Activated CD8-positive, alpha-beta T cell treated with anti-CD3 and anti-CD28 coated beads for 36 hours (primary cell): ENCODE measurements at places on chromosomes 2 and 18. TPM values are rescaled to one million over a fixed set of nuclear protein-coding genes. Genes with fewer than 3 reads are reported as not detected.
A peak's percentile ranks its signal among the peaks of the same experiment; 100 is the strongest.

DNA sequence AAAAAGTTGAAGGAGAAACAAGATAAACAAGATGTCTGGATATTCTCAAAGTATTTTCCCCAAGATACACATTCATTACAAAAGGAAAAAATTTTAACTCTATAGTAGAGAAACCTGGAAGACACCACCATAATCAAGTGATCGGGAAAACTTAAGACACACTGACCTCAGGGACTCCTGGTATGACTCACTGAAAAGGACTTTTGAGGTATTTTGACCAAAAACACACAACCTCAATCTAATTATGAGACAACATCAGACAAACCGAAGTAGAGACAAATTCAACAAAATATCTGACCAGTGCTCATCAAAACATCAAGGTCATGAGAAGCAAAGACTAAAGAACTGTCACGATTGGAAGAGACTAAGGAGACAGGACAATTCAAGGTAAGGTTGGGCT lies 34.7 kb downstream of the LPIN2 start:
- H3K4me3 ChIP-seq: peak overlapping the region; percentile 74
- H3K27me3 ChIP-seq: no peaks in the 10 kb centered on the region
- H3K4me1 ChIP-seq: peaks cover 74% of the 10 kb centered on the region
- DNase-seq: no peak
- peaks cover 73% of the 10 kb centered on the region for H3K36me3 ChIP-seq
- H3K27ac ChIP-seq: peak overlapping the region; percentile 89

CTAGE1 gene
- not detected for total RNA-seq

DNA sequence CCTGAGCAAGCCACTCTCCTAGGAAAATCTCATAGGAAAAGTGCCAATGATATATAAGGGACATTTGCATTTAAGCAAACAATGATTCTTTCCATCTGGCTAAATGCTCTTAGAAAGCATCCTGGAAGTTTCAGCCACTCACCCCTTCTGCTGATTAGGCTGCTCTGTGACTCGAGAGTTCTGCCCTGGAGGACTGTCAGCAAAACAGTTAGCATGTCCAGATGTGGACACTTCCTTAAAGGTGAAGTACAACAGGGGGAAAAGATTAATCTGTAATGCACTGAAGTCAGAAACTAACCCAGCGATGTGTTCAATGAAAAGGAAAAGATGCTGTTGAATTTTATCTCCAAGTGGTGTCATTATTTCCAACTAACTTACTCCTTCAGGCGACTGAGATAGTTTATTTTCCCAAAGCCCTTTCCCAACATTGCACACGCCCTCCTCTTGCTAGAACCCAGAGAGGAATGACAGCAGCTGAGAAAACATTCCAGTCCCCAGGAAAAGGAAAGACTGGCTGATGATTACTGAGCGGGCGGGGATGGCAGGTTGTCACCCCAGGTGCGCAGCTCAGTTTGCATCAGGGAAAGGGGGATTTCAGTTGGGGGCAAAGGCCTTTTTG lies 214.0 kb downstream of the SS18 start:
- H3K4me3 ChIP-seq: no peak overlapping the region
- no peaks in the 10 kb centered on the region for H3K36me3 ChIP-seq

DNA sequence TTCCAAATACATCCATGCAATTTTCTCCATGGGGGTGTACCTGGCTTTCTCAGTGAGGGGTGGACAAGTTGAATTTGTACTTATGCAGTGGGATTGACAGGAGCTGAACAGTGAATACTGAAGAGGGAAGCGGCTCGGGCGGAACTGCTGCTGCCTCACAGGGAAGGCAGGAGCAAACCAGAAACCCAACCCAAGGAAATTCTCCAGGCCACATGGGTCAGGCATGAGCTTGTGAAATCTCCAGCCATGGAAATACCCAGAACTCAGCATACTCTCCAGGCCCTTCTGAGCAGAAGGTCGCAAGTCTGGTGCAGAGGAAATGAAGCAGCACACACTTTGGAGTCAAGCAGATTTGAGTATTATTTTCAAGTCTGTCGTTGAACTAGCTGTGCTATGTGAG lies 26.5 kb upstream of the INO80C start:
- no peaks in the 10 kb centered on the region for H3K36me3 ChIP-seq
- DNase-seq: no peak
- H3K4me3 ChIP-seq: no peak overlapping the region
- peaks cover 9% of the 10 kb centered on the region for H3K4me1 ChIP-seq
- H3K27ac ChIP-seq: no peak overlapping the region

GRCh38 chr2:128465246-128466170 lies 146.8 kb upstream of the HS6ST1 start:
- DNase-seq: no peak
- peaks cover 2% of the 10 kb centered on the region for H3K27me3 ChIP-seq
- no peak overlapping the region for H3K4me3 ChIP-seq
- H3K36me3 ChIP-seq: peaks cover 11% of the 10 kb centered on the region

- H3K27ac ChIP-seq: no peak overlapping the region
- H3K4me1 ChIP-seq: no peaks in the 10 kb centered on the region
- H3K36me3 ChIP-seq: peaks cover 45% of the 10 kb centered on the region
- H3K4me3 ChIP-seq: no peak overlapping the region
Measured at GRCh38 chr2:15325296-15325695, 235.8 kb downstream of the NBAS start.
